ENCODE measurements at places on chromosomes 7 and 10. TPM values are rescaled to one million over a fixed set of nuclear protein-coding genes. Genes with fewer than 3 reads are reported as not detected.

DNA sequence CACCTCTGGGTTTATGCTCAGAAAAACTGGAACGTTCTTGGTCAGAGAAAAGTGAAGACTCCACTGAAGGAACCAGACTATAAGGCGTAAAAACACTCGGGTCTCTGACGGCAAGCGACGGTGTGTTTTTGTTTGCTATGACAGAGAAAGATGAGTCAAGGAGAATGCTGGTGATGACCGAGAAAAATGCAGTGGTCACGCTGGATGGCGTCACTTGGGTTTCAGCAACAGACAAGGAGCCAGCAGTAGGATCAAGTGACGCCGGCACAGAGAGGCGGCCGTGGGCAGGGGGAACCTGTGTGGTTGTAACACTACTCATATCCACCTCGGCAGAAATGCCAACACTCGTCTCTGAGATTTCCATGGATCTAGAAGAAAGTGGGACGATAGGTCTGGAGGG is 63.4 kb downstream of the KIAA1549 start:
- H3K4me3 ChIP-seq: no peak overlapping the region
- no peaks in the 10 kb centered on the region for H3K27me3 ChIP-seq
- H3K27ac ChIP-seq: no peak overlapping the region
- DNase-seq: no peak

CYP2E1 gene
- total RNA-seq: 1.5 TPM

MMP21 gene
- total RNA-seq: not detected

LMBR1 gene
- total RNA-seq: 135 TPM

DNA sequence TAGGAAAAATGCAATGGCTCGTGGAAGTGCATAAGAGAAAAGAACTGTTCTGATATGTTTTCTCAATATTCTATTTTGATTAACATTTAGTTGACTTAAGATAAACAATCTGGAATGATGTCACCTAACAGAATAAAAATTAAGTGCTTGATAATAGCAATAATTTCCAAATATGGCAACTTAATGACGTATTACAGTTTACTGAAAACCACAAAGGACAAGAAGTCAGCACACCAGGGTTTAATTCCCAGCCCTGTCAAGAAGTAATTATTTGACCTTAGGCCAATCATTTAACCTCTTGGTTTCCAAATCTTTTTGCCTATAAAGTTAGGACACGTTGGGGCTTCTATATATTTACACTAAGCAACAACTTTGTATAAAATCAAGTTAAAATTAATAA is 95.7 kb downstream of the CABCOCO1 start:
- H3K4me1 ChIP-seq: no peaks in the 10 kb centered on the region
- H3K4me3 ChIP-seq: no peak overlapping the region
- no peaks in the 10 kb centered on the region for H3K36me3 ChIP-seq
- no peaks in the 10 kb centered on the region for H3K27me3 ChIP-seq
- DNase-seq: no peak
- no peak overlapping the region for H3K27ac ChIP-seq

GRCh38 chr7:2081526-2082135 is 151.1 kb downstream of the MAD1L1 start:
- no peaks in the 10 kb centered on the region for H3K27me3 ChIP-seq
- H3K27ac ChIP-seq: no peak overlapping the region
- no peaks in the 10 kb centered on the region for H3K36me3 ChIP-seq
- DNase-seq: no peak
- H3K4me1 ChIP-seq: peaks cover 4% of the 10 kb centered on the region
- no peak overlapping the region for H3K4me3 ChIP-seq

GRCh38 chr10:90007226-90007625 is 305.8 kb downstream of the KIF20B start:
- H3K36me3 ChIP-seq: no peaks in the 10 kb centered on the region
- H3K4me3 ChIP-seq: no peak overlapping the region
- H3K4me1 ChIP-seq: no peaks in the 10 kb centered on the region
- DNase-seq: no peak
- H3K27me3 ChIP-seq: no peaks in the 10 kb centered on the region

PRKAG2 gene
- 18.8 TPM for total RNA-seq

Measured in uterus (tissue), 4 donors.